GM23248 (cell line): ENCODE measurements at places on chromosomes 6 and 20. TPM values are rescaled to one million over a fixed set of nuclear protein-coding genes. Genes with fewer than 3 reads are reported as not detected.

ZSCAN9 gene
- 7.3 and 12.8 TPM in 2 replicates for total RNA-seq

JPH2 gene
- total RNA-seq, result 7.8 and 9.7 TPM in 2 replicates

HCRTR2 gene
- not detected in 2 replicates for total RNA-seq

TRIM31 gene
- total RNA-seq, result not detected in 2 replicates

GRM1 gene
- not detected in 2 replicates for total RNA-seq

SGK2 gene
- total RNA-seq, result not detected in 2 replicates

THBS2 gene
- 124 and 137 TPM in 2 replicates for total RNA-seq

- no peaks in the 10 kb centered on the region for H3K36me3 ChIP-seq
- DNase-seq, result no peak
- no peak overlapping the region for H3K27ac ChIP-seq
- no peaks in the 10 kb centered on the region for H3K27me3 ChIP-seq
Measured at GRCh38 chr20:35238170-35238569, 11.7 kb downstream of the MMP24 start.

GRCh38 chr6:132937466-132937906 is 123.1 kb downstream of the RPS12 start:
- no peaks in the 10 kb centered on the region for H3K36me3 ChIP-seq
- H3K27ac ChIP-seq, result no peak overlapping the region
- peaks cover 14% of the 10 kb centered on the region for H3K27me3 ChIP-seq
- DNase-seq, result peak; percentile 63
- H3K4me3 ChIP-seq, result no peak overlapping the region

DNA sequence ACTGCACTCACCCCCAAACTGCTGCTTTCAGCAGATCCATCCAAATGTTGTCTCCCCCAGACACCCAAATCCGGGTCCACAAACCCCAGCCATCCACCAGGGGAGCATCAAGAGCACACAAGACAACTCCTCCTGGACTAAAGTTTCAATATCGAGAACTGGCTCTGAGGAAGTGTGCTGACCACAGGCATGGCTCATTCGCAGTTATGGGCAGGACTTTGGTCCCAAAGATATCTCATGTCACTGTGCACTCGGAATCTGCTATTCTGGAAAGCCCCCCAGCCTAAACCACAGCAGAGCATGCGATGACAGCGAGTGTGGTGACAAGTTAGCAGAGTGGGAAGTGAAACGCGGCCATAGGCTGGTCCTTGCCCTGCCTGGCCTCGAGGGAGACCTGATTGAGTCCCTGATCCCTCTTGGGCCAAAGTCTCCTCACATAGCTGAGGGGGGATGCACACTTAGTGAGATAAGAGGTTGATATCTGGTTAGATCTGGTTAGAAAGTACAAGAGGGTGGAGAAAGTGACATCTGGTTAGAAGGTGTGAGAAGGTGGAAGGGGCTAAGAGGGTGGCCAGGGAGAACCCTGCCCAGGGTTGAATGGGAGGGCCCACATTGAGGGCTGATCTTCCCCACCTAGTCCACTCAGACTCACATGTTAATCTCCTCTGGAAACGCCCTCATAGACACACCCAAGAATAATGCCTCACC is 149.7 kb downstream of the MRPL14 start:
- no peaks in the 10 kb centered on the region for H3K36me3 ChIP-seq
- no peak for DNase-seq
- H3K4me1 ChIP-seq, result peaks cover 38% of the 10 kb centered on the region
- no peak overlapping the region for H3K27ac ChIP-seq
- H3K4me3 ChIP-seq, result no peak overlapping the region
- no peaks in the 10 kb centered on the region for H3K27me3 ChIP-seq

DNA sequence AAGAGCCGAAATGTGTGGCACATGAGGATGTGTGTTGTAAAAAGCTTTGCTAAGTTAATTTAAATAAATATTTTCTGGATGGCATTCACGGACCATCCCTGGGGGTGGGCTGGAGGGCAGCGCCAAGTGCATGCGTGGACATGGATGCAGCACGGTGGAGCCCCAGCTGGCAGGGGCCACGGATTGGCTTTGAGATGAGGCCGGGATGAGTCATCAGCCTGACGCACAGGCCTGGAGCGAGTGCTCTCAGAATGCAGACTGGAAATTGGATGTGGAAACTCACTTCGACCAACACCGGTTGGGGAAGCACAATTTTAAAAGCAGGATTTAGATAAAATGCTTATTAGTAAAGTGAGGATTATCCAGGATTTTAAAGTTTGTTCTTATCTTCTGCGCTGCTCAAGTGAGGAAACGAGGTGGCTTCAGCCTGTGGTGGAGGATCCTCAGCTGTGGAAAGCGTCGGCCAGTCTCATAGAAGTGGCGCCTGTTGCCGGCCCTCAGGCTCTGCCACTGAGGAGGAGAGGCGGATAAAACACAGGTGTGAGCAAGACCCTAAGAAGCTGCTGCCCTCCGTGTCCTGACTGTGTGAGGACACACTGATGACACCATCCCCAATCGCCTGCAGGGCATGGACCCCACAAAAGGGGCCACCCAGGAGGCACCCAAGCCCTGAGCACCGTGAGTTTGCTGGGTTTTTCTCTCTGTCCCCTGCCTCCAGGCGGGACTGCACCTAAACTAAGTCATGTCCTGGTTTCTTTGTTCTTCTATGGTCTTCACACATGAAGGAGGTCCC is 279.7 kb downstream of the CDH4 start:
- H3K36me3 ChIP-seq, result no peaks in the 10 kb centered on the region
- no peak overlapping the region for H3K27ac ChIP-seq

GRCh38 chr6:53540129-53540692 is 4.7 kb downstream of the GCLC start:
- DNase-seq, result no peak
- H3K4me3 ChIP-seq, result no peak overlapping the region
- H3K4me1 ChIP-seq, result peaks cover 8% of the 10 kb centered on the region; the same call in 1 of the 2 replicates
- no peaks in the 10 kb centered on the region for H3K27me3 ChIP-seq

DNA sequence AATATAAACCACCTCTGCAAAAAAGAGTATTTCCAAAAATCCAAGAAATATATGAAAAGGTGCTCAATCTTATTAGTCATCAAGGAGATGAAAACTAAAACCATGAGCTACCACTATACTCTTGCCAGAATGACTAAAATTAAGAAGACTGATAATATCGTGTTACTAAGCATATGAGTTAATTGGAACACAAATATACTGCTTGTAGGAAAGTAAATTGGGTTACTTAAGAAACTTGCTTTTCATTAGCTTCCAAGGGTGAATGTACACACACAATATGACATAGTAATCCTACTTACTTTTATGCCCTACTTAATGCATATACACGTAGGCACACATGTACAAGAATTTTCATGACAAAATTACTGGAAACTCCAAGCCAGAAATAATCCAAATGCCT is 3.4 kb downstream of the THEMIS start:
- no peak overlapping the region for H3K4me3 ChIP-seq
- no peaks in the 10 kb centered on the region for H3K4me1 ChIP-seq
- no peaks in the 10 kb centered on the region for H3K36me3 ChIP-seq
- H3K27me3 ChIP-seq, result no peaks in the 10 kb centered on the region
- DNase-seq, result no peak

- H3K4me3 ChIP-seq, result no peak overlapping the region
- H3K4me1 ChIP-seq, result no peaks in the 10 kb centered on the region
- DNase-seq, result no peak
- H3K27ac ChIP-seq, result no peak overlapping the region
- no peaks in the 10 kb centered on the region for H3K27me3 ChIP-seq
Measured at GRCh38 chr6:17771609-17772008, 64.9 kb upstream of the NUP153 start.
